Amygdala (tissue), 56 donors: ENCODE measurements at places on chromosomes 16 and 17.

GRCh38 chr17:45676695-45677094 is 107.4 kb upstream of the CRHR1 start:
- no peak for DNase-seq

DNA sequence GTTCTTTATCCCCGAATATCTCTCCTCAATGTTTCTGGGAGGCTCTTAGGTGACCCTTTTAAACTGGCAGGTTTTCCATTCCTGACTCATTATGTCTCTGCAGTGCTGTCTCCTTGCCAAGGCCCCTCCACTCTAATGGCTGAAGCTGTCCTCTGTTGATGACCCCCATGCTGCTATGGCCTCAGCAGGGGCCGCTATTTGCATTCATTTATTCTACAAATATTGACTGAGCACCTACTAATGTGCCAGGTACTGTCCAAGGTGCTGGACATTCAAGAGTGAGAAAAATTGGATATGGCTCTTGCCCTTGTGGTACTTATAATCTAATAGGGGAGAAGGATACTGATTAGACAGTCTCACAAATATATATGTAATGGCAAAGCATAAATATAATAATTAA is 55.4 kb downstream of the GP2 start:
- no peak for DNase-seq

- no peak for DNase-seq
These were observed 85.7 kb downstream of the NOG start for GRCh38 chr17:56679115-56679776.

GRCh38 chr17:48612854-48613691 is 2.0 kb downstream of the HOXB8 start:
- no peak for DNase-seq

- DNase-seq: no peak
These were observed 27.4 kb upstream of the RCVRN start for GRCh38 chr17:9932491-9932890.

GRCh38 chr17:77512062-77512946 is 371.5 kb downstream of the SEC14L1 start:
- no peak for DNase-seq

- no peak for DNase-seq
These were observed 1.3 kb downstream of the AKAP1 start for GRCh38 chr17:57086069-57086930.

DNA sequence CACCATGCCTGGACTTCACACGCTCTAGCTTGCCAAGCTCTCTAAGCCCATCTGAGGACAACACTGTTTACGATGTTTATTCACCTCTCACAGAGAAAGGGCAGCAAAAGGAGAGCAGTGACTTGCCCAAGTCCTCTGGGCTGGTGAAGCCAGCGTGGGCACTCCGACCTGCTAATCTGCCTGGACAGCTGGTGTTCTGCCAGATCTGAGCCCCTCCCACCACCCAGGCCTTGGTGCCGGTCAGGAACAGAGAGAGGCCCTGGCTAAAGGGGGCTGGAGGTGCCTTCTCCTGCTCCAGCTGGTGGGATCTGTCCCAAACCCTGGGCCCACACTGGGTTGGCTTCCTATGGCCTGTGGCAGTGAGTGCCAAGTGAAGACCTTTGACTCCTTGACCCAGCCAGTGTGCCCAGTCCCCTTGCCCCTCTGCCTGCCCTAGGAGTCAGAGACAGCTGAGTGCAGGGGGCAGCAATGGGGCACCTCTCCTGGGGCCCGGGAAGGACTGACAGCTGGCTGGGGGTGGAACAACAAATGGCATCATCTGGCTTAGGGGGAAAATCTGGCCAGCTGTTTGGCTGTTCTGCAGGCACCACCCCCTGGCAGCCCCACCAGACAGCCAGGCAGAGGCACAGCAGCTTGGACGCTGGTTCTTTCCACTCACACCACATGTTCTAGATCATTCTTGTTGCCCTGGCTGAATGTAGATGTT is 1.8 kb upstream of the SLC4A1 start:
- no peak for DNase-seq

- peak; percentile 78 for DNase-seq
These were observed at the start of gene KCTD11 for GRCh38 chr17:7351665-7352502. KCTD11 (plus strand) TSS chr17:7352162.

DNA sequence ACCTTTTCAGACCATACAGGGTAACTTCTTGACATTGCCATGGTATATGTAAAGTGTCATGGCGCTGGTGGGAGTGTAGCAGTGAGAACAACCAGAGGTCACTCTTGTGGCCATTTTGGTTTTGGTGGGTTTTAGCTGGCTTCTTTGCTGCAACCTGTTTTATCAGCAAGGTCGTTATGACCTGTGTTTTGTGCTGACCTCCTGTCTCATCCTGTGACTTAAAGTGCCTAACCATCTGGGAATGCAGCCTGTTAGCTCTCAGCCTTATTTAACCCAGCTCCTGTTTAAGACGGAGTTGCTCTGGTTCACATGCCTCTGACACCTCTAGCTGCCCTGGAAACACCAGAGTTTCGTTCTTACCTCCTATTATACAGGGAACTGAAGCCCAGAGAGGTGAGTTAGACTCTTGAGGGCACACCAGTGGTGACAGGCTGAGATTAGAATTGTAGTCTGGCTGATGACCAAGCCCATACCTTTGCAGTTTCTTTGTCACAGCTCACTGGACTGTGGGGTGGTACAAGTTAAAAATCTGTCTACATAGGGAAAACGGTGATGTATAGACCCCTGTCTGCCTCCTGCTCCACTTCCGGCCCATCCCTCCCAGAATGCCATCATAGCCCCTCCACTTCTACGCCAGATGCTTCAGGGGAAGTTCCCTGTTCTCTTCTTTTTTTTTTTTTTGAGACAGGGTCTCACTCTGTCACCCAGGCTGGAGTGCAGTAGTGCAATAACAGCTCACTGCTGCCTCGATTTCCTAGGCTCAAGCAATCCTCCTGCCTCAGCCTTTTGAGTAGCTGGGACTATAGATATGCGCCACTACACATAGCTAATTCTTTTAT is 21.0 kb downstream of the KSR1 start:
- DNase-seq: no peak

DNA sequence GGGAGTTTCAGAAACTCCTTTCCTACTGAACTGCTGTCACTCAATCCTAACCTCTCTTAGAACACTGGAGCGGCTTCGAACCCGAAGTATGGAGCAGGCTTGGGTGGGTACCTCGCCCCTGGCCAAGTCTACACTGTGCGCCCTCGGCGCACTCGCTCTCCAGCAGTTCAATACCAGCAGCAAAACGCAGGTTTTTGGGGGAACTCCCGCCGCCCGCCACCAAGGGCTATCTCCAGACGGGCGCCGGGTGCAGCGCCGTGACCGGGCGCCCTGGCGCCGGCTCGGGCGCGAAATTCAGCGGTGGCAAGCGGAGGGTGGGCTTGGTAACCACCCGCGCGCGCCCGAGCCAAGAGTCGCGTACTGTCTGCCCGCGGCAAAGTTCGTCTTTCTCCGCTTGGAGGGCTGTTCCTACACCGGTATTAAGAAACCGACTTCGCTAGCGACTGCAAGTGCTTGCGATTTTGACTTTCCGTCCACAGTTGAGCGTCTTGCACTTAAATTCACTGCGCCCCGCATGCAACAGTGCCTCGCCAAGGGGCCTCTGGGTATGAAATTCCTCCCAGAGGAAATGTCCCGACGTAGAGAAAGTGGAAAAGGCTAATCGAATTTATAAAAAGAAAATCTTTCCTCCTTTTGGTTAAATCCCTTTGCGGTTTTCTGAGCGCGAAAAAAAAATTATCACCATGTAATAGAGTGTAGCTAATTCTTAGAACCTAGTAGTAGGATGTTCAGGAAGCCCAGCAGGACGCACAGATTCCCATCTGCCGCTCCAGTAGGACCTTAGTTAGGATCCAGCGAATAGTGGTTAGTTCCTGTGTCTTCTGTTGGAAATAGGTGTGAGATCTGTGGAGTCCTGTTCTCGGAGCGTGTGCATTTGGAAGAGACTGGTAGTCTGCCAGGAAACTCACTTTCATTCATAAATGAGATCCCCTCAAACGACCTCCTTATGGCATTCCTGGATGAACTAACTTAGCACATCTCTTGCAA is 5.0 kb upstream of the SALL1 start:
- no peak for DNase-seq

GRCh38 chr16:15593235-15593634 is 49.7 kb downstream of the MARF1 start:
- DNase-seq: no peak

DNA sequence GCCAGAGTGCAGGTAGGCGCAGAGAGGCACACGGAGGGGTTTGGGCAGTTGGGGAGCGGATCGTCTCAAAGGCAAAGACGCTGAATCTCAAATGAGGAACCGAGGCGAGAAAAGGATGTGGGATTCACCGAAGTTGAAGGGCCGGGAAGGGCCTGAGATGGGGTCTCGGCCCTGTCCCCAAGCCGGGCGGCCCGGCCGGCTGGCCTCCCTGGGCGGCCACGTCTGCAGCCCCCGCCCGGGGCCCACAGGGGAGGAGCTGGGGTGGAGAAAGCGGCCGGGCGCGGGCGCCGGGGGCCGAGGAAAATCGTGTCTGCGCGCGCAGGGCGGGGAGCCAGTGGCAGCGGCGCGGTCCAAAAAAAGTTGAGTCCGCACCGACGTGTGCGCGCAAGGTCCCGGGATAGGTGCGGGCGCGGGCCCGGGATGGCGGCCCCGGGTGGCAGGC is 458 bp downstream of the SLC12A4 start:
- DNase-seq: no peak

DNA sequence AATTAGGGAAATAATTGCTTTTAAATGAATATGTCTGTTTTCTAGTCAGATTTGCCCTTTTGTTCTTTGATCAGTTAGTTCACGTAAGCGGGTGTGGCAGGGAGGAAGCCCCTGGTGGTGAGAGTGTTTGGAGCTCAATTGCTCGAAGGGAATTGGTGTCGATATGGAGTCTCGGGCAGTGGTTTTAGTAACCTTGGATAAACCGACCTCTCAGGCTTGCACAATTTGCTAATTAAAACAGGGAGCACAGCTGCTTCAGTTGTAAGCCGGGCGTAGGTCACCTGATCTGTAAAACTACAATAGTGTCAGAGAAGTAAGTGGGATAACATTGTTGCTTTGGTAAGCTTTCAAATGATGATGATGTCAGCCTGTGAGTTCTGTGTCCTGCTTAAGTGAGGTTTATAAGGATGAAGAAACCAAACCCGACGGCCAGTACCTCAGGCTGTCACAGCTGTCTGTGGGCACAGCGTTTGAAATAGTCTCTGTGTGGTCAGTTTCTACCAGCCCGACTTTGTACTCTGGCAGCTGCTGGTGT is 2.9 kb downstream of the ZNF750 start:
- no peak for DNase-seq
